ENCODE measurements at places on chromosomes 2 and 18.

DNA sequence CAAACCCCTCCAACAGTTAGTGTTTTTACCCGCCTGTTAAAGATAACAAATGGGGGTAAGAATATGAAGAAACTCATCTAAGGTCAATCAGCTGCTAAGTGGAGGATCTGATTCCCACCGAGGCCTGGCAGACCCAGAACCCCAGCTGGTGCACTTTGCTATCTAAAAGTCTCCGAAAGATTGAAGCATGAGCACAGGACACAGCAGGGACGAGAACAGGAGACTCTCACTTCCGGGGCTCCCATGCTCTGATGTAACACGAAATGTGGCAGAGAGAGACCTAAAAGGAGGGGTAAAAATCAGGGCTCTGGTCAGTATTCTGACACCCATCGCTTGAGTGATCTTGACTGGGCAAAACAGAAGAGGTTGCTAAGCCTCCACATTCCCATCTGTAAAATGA, 119.7 kb downstream of the PDCL3 start:
- no peak for DNase-seq

- DNase-seq = peak; percentile 67
Measured at GRCh38 chr2:203596183-203596582, 61.1 kb upstream of the RAPH1 start.

- no peak for DNase-seq
Measured at GRCh38 chr18:77495079-77495478, 245.4 kb downstream of the GALR1 start.

- no peak for DNase-seq
Measured at GRCh38 chr18:39313992-39314391, 1748.4 kb upstream of the CELF4 start.

DNA sequence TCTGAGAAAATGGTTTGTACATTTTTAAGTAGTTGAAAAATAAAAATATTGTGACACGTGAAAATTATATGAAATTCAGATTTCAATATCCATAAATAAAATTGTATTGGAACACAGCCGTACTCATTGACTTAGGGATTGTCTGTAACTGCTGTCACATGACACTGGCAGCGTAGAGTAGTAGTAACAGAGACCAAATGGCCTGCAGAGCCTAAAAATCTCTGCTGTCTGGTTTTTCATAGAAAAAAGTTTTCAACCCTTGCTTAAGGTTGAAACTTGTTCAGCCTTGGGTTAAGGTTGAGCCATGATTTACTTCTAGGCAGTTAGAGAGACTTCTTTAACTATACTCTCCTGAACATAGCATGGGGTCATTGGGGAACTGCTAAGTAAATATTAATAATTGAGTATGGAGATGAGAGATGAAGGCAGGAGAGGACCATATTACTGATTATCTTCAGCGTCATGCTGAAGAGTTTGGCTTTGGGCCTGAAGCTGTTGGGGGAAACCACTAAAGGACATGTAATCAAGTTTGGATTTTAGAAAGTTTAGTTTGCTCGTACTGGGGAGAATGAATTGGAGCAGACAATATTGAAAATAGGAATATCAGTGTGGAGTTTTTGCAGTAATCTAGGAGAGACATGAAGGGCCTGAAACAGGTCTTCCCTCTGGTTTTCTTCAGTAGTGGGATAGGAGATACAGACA, 16.2 kb downstream of the EML4 start:
- DNase-seq = no peak

GRCh38 chr2:212173331-212173730, 365.3 kb downstream of the ERBB4 start:
- DNase-seq = no peak

DNA sequence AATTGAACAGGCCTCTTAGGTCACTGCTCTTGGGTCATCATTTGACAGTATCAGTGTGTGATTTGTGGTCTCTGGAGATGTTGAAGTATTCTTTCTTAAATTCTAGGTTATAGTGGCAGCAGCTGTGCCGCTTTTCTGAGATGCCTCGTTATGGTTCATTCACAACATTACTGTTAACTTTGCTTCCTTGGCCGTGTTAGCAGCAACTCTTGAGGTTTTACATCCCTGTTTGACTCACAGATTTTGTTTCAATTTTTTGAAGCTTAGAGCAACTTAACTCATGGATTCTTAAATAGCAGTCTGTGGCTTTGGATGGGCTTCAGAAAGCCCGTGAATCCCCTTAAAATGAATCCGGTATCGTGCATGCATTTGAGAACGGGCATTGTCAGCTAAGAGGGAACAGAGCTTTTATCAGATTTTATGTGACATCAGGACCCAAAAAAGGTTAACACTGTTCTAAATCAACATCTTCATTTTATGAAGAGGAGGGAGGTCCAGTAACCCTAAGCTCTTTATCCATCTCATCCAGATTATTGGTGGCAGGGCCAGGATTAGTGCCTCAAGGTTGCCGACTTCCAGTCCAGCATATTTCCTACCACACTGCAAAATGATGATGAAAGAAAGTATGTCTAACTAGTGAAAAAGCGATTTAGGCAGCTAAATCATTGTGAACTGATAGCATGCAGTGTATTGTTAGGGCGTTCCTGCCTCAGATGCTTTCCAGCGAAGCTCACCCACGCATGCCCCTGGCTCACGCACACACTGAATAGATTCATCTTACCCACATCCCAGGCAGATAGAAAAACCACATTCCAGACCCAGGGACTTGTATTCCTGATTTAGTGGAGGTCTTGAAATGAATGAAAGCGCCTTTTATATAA, 5.1 kb downstream of the TRIB2 start:
- DNase-seq = peak; percentile 99

- DNase-seq = no peak
Measured at GRCh38 chr18:52570975-52571374, 231.0 kb downstream of the DCC start.

GRCh38 chr2:64328756-64329155, 125.2 kb upstream of the LGALSL start:
- DNase-seq = no peak

DNA sequence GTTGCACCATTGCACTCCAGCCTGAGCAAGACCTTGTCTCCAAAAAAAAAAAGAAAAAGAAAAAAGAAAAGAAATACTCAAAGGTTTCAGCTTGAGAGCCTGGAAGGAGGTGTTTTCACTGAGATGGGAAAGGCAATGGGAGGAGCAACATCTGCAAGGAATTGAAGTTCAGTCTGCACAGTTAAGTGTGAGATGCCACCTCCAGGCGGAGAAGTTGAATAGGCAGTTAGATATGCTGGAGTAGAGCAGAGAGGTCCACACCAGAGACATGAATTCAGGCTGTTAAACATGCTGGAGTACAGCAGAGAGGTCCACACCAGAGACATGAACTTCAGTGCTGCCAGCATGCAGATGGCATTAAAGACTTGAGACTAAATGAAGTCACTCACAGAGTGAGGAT, 41.4 kb upstream of the DTNB start:
- peak; percentile 12 for DNase-seq

DNA sequence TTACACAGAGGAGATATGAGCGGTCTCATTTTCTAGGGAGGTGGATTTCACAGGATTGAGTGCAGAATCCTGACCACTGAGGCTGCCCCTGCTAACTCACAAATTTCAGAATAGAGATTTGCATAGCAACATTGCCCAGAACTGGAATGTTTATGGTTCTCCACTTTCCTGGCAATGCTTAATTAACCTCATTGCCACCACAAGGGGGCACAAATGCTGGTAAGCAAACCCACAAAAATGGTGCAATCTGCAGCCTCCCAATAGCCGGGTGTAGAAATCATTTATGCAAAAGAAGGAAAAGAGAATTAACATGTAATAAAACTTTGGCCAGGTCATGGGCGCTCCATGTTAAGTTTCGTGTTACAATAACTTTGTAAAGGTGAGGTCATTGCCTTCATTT, 112.4 kb downstream of the CYRIA start:
- no peak for DNase-seq

GRCh38 chr2:218536804-218537494, 31.2 kb downstream of the USP37 start:
- DNase-seq = peak; percentile 10

GRCh38 chr2:127508023-127508630, 18.2 kb downstream of the IWS1 start:
- no peak for DNase-seq

DNA sequence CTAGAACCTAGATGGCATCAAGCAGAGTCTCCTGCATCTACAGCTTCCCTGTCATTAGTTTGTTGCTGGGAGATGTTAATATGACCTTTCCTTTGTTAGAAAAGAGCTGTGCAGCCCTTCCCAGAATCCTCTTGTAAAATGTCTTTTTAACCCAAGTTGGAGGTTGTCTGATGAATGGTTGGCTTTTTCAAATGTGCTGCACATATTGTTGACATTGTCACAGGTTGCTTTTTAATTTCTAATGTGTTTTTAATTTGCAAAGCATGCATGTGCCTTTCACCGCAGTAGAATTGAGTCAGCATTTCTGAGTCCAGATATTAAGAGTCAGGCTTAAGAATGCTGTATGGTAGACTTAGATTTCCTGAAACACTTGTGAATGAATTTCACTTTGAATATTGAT, 120.8 kb downstream of the GREB1L start:
- DNase-seq = peak; percentile 13

- DNase-seq = peak; percentile 45
Measured at GRCh38 chr2:9285385-9285920, 78.8 kb downstream of the ASAP2 start.

DNA sequence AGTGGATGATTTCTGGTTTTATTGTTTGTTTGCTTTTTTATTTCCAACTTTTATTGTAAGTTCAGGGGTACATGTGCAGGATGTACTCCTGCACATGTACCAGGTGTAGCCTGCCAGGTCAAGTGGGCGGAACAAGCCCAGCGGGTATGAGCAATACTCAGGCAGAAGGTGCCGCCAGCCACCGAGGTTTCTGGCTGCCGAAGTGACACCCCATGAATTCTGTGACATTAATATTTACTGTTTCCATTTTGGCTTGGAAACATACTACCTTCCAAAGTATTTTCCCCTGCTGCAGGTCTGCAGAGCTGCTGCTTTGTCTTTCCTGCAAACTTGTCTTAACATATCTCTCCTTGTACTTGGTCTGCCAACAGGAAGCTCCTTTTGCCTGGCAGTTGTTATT, 78.5 kb downstream of the PTPN4 start:
- no peak for DNase-seq

DNA sequence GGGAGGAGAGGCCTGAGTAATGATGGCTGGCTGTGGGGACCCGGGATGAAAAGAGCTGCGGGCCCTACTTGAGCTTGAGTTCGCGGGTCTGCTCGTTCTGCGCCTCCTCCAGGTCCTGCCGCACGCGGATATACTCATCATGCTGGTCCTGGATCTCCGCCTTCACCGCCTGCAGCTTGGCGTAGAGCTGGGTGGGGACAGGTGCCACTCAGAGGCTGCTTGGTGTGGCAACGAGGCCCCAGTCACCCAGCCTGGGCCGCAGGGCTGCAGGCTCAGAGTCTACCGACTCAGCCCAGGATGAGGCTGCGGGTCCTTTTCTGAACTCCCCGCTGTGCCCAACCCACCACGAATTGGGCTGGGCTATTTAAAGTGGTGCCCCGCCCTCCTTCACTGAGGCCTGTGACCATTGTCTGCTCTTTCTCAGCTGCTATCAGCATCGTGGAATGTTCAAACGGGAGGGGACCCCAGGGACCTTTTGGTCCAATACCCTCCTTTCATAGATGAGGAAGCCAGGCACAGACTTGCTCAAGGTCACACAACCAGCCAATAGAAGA, 28.0 kb downstream of the KIF3C start:
- no peak for DNase-seq

- DNase-seq = no peak
Measured at GRCh38 chr2:95312543-95313201, 15.5 kb downstream of the KCNIP3 start.

DNA sequence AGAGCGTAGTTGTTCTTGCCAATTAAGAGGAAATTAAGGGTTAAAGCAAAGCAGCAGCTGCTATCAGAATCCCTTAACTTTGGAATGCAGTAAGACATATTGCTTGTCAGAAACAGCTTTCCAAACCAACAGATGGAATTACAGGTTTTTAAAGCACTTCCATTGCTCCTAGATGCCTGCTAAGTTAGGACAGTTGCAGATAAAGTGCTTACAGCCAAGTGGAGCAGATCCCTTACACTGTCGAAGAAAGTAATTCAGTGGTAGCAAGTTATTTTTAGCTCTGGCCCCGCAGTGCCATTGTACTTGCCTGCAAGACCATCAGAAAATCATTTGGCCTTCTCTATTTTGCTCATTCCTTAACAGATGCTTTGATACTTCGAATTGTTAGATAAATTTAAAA, 5.4 kb downstream of the PDK1 start:
- peak; percentile 49 for DNase-seq

- DNase-seq = peak; percentile 84
Measured at GRCh38 chr2:100754951-100755350, 65.0 kb upstream of the NPAS2 start.

DNA sequence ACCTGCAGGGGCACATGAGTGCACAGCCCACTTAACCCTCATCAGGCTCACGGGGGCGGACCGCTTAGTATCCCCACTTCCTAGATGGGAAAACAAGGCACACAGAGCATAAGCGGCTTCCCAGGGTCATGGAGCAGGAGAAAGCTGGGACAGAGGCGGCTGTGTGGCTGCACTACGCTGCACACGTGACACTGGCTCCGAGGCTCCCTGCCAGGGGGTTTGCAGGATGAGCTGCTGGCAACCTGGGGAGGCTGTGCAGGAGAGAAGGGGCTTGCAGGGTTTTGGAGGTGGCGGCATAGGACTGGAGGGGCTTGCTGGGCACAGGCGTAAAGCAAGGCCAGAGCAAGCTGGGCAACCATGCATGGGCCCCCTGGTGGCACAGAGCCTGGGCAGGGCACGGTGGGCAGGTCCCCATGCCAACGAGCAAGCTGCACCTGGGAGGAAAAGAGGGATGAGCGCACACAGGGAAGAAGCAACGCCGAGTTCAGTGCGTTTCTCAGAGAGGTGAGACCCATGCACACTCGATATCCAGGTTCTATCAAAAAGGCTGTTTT, 268.6 kb downstream of the HDAC4 start:
- no peak for DNase-seq

GRCh38 chr2:128178650-128179460, 87.9 kb downstream of the UGGT1 start:
- peak; percentile 99 for DNase-seq

DNA sequence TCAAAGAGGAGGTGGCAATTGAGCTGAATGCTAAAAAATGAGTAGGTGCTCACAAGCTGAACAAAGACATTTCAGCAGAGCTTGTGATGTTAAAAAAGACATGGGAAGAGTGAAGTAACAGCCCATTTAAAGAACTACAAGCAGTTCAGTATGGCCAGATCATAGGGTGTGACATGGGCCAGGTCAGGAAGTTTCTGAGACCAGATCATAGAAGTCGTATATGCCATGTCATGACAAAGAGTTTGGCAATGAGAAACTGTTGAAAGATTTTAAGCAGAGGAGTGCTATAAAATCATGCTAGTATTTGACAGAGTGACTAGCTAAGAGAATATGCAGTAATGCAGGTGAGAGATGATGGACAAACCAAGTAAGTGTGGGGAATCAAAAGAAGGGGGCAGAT, 7.3 kb upstream of the PELI1 start:
- DNase-seq = no peak

DNA sequence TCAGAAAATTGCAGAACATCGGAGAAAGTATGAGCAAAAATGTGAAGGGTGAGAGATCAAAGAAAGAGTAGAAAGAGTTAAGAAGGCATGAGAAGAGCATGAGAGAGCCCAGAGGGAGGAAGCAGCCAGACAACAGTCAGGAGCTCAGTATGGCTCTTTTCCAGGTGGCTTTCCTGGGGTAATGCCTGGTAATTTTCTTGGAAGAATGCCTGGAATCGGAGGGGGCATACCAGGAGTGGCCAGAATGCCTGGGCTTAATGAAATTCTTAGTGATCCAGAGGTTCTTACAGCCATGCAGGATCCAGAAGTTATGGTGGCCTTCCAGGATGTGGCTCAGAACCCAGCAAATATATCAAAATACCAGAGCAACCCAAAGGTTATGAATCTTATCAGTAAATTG, 271.8 kb upstream of the TFPI start:
- peak; percentile 54 for DNase-seq
